ENCODE measurements at places on chromosomes 16 and 17. TPM values are rescaled to one million over a fixed set of nuclear protein-coding genes. Genes with fewer than 3 reads are reported as not detected.

GRCh38 chr16:81041696-81042095 lies 6.1 kb downstream of the ATMIN start:
- ATAC-seq: no peak

PDE6G gene
- total RNA-seq: 0.89 TPM

DNA sequence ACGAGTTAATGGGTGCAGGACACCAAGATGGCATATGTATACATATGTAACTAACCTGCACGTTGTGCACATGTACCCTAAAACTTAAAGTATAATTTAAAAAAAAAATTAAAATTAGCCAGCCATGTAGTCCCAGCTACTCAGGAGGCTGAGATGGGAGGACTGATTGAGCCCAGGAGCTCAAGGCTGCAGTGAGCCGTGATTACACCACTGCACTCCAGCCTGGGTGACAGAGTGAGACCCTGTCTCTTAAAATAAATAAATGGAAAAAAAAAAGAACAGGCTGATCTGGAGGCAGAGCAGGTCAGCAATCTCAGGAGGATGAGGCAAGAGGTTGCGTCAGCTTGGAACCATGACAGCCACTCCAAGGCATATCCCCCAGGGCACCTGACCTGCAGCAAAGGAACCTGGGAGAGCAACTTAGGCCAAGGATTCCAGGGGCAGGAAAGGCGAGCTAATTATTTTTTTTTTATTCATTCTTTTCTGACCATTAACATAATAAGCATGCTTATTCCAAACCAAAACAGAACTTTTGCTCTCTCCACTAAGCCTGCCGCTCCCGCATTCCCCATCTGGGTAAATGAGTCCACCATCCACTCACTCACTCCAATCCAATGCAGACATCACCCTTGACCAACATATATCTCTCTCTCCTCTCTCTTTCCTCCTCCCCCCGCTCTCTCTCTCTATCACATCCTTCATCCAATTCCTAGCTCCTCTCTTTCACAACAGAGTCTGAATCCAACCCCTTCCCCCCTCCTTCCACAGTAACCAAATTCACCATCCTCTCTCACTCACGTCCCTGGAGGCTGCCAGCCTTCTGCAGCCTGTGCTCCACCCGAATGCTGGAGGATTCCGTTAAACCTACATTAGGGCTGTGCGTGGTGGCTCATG lies 47.7 kb downstream of the TK2 start:
- no peak for ATAC-seq

CSH2 gene
- total RNA-seq: 2.3 TPM

DNA sequence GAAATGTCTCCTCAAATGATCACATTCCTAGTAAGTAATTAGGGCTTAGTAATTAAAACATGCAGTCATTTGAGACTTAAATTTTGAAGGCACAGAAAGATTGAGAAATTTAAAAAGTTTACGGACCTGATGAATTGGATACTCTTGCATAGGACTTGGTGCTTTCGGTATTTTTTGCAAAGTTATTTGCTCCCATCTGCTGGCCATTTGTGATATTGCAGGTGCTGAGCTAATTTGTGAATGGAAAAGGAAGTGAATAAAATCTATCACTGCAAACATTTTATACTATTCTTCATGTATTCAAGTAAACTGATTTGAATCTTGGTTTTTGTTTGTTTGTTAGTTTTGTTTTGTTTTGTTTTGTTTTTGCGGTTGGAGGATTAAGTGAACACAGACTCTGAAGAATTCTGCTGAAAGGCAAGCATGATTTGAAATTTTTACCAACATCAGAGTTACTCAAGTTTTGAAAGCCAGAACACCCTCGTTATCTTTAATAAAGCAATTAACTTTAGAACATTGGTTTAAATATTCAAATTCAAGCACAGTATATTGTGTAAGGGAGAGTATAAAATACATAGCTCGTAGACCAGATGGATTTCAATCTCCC lies 689.5 kb upstream of the RBFOX1 start:
- no peak for ATAC-seq

- ATAC-seq: peak; percentile 94
These were observed 23.0 kb downstream of the NSMCE1 start for GRCh38 chr16:27245276-27246172.

Measured in activated T-helper 17 cell treated with anti-CD3 and anti-CD28 coated beads, Interleukin-2, amount 50 U/mL, for 72 hours (primary cell).